Pulmonary artery endothelial cell (primary cell): ENCODE measurements at places on chromosomes 6 and 20.

DNA sequence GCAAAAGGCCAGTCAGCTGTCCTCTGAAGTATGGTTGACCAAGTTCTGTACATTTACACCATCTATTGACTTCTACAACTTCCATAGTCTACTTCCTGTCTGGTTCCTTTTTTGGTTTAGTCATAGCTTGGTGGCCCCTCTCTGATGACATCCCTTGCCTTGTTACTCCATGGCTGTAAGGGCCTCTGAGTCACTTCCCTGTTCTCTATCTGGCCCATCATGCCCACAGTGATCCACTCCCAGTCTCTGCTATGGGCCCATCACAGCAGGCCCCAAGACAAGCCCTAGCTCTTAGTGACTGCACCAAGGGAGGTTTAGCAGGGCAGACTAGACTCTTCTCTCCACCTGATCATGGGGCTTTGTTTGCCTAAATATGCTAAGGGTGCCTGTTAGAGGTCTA, 441.6 kb downstream of the HACE1 start:
- no peak for DNase-seq

DNA sequence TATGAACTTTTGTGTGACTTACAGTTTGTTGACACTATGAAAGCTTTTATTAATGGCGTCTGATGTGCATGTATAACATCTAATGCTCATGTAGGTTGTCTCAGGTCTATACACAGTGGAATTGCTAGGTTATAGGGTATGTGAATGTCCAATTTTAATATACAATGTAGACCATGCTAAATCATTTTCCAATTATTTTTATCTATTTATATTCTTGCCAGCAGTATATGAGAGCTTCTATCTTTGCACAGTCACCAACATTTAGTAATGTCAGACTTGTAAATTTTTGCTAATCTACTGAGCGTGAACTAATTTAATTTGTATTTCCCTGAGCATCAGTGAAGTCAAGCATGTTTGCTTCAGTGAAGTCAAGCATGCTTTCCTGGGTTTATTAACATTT, 64.4 kb downstream of the TPD52L1 start:
- DNase-seq, result no peak

DNA sequence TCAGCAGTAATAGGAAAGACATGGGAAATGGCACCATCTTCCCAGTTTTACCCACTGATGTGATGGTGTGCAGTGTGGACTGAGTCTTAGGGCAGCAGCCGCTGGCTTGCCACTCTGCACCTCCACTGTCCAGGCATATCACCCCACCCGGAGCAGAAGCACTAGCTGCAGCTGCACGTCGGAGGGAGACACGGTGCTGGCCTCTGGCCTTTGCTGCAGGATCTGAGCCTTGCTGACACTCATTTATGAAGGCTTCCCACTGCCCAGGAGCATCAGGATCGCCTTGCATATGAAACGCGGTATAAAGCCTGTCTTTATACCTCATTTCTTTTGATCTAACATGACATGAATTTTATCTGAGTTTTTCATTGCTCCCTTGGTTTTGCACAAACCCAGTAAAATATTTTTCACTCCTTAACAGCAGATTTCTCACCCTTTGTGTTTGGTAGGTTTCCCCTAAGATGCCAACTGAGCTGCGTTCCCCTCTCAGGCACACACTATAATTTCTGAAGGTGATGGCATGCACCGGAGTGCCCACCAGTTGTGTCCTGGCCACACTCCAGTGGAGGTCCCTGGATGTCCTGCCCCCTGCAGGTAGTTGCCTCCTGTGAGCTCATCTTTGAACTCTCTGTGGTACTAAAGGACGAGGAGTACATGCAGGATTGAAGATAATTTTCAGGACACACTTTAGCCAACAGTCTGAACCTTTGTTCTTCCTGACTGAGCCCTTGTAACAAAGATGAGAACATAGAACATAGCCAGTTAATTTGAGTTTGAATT, 9.0 kb upstream of the EXOC2 start:
- no peak for DNase-seq

DNA sequence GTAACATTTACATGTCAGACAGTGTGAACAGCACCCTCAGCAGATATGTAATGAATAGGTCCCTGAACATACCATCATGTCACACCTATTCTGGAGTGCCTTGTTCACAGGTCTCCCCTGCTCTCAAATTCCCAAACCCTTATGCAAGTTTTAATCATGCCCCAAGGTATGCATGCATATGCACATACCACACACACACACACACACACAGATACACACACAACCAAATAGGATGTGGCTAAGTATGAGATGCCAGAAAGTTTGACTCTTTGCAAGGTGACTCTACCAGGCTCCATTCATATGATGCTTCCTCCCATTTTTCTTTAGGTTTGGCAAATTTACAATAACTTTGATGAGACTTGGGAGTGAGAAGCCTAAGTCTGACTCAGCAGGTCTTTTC, 243.8 kb upstream of the IRAK1BP1 start:
- no peak for DNase-seq

GRCh38 chr20:14576196-14576877, 238.9 kb upstream of the FLRT3 start:
- DNase-seq, result no peak
